SIG-M5 (cell line): ENCODE measurements at places on chromosomes 13 and 19.

- DNase-seq, result no peak
Observed at GRCh38 chr13:93226623-93227279, at the start of gene GPC6. Gene GPC6, plus strand, starts transcription at chr13:93226807.

GRCh38 chr19:13526552-13526951, 20.3 kb upstream of the CACNA1A start:
- no peak for DNase-seq

DNA sequence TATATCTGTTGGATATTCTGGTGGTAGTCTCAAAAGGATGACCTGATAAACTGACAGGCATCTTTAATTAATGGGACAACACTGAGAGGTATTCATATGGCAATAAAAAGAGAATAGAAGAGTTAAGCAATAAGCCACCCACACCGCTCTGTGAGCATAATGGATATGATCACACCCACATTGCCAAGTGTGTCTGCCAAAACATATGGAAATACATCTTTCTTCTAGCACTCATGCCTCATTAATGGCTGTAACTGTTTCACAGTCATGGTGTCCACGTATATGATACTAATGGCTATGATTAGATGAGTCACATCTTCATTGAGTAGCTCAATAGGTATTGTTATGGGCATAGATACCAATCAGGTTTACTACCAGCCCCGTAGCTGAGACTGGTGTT, 13.1 kb downstream of the IGFL3 start:
- no peak for DNase-seq

- no peak for DNase-seq
Observed at GRCh38 chr19:3494051-3494450, 6.4 kb downstream of the DOHH start.

GRCh38 chr19:4523306-4524110, 5.2 kb upstream of the PLIN4 start:
- DNase-seq, result no peak

- DNase-seq, result no peak
Observed at GRCh38 chr19:53158119-53158656, 665 bp downstream of the ZNF347 start.

DNA sequence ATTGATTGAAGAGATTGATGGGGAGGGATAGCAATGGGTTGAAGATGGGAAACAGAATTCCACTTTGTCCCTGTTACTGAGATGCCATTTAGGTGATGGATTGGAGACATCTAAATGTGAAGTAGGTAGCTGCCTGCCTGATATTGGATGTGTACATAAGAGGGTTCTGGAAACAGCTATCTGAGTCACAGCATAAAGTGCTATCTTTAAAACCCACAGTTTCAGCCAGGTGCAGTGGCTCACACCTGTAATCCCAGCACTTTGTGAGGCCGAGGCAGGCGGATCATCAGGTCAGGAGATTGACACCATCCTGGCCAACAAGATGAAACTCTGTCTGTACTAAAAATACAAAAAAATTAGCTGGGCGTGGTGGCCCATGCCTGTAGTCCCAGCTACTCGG, 72.6 kb downstream of the DNAJC3 start:
- no peak for DNase-seq

DNA sequence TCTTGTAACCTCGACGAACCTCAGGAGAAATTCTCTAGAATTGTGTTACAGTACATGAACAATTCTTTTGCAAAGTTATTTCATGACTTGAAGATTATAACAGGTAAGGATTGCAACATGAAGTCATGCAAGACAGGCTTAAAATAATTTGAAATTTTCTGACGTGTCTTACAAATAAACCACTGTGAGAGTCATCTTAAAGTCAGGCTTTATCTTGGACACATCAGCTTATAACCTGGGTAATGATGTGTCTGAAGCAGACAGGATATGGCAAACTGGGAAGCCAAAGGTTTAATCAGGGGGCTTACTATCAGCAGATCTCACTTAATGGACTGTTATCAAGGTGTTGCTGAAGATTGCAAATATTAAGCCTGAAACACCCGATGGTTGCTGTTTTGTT, 407.8 kb downstream of the KLF5 start:
- DNase-seq, result no peak

DNA sequence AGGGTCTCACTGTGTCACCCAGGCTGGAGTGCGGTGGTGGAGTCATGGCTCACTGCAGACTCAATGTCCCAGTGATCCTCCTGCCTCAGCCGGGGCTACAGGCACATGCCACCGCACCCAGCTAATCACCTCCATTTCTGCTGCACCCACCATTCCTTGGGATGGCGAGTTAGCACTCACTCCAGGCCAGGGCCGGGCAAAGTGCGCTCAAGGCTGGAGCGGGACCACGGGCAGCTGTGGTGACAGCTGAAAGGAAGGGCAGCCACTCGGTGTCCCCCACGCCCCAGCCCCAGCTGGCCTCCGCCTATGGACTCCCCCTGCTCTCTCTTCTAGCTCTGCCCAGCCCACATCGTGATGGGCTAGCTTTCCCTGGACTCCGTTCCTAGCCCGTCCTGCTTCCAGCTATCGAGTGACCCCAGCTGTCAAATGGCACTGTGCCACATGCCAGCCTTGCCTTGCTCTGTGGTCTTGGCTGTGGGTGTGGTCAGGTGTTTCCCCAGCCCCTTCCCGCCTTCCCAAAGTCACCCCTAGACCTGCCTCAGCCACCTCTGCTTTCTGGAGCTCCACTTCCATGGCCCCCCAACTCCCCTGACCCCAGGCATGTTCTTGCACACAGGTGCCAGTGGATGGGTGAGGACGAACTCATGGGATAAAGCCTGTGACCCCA, 4.1 kb downstream of the MICOS13 start:
- no peak for DNase-seq

GRCh38 chr19:57671124-57671895, 2.6 kb downstream of the ZSCAN4 start:
- DNase-seq, result no peak

- DNase-seq, result no peak
Observed at GRCh38 chr19:12970070-12970820, 869 bp downstream of the DAND5 start.

DNA sequence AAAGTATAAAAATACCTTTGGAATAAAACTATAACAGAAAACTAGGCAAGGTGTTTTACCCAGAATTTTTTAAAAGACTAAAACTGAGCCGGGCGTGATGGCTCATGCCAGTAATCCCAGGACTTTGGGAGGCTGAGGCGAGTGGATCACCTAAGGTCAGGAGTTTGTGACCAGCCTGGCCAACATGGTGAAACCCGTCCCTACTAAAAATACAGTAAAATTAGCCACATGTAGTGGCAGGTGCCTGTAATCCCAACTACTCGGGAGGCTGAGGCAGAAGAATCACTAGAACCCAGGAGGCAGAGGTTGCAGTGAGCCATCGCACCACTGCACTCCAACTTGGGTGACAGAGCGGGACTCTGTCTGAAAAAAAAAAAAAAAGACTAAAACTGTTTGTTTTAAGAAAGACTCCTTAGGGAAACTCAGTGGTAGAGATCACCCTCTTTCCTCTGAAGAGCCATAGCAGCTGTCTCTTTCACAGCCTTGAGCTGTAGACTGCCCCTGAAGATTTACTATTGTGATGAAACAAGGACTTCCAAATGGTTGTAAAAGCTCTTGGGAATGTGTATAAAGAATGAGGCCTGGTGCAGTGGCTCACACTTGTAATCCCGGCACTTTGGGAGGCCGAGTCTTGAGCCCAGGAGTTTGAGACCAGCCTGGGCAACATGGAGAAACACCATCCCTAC, 14.7 kb upstream of the KCTD4 start:
- DNase-seq, result no peak

DNA sequence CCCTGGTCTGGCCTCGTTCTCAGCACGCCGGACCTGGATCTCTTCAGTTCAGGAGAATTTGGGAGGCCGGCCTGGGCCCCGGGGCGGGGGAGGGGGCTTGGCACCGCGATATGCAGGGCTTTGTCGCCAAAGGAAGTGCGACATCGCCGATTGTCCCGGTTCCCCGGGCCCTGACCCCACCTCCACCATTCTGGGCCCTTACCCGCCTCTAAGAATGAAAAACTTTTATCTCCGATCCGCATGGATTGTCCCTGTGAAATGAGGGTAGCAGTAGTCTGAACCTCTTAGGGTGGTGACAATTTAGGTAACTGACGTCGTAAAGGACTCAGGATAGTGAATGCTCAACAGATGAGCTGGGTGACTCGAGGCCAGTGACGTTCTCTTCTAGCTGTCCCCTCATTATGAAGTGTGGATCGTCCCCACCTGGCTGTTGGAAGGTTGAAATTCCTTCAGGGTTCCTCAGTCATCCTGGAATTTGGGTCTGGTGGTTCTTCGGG, 650 bp downstream of the DDA1 start:
- DNase-seq, result no peak

GRCh38 chr13:89361909-89362308, 1690.7 kb downstream of the SLITRK5 start:
- no peak for DNase-seq

GRCh38 chr19:38642176-38642575, 5.3 kb upstream of the ACTN4 start:
- no peak for DNase-seq

DNA sequence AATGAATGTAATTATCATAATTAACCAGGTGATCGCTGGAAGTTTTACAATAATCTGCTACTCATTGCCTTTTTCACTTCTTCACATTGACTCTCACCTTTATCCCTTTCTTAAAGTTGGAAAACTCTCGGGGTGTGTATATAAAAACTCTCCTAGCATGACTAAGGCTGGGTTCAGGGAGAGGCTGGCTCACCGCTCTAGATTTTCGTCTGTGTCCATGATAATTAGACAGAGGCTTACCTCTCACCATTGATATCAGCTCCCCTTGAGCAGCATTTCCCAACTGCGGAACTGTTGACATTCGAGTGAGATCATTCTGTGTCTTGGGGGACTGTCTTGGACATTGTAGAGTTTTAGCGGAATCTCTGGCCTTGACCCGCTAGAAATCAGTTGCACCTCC, 39.4 kb downstream of the NFIX start:
- DNase-seq, result no peak

DNA sequence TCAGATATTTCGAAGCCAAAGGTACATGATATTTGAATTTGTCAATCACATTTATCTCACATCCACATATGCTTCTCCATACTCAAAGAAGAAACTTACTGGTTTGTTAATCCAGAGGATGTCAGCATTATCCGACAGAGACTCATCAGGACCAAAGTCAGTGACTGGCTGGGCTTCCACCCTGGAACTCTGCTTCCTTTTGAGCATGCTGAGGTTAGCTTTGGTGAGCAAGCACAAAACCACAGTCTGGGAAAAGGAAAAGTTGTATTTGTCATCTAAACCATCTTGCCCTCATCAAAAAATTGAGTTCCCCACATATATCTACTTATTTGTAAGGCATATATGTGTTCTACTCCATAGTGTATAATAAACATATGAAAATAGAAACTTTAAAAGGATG, 17.4 kb downstream of the NALCN start:
- DNase-seq, result no peak

DNA sequence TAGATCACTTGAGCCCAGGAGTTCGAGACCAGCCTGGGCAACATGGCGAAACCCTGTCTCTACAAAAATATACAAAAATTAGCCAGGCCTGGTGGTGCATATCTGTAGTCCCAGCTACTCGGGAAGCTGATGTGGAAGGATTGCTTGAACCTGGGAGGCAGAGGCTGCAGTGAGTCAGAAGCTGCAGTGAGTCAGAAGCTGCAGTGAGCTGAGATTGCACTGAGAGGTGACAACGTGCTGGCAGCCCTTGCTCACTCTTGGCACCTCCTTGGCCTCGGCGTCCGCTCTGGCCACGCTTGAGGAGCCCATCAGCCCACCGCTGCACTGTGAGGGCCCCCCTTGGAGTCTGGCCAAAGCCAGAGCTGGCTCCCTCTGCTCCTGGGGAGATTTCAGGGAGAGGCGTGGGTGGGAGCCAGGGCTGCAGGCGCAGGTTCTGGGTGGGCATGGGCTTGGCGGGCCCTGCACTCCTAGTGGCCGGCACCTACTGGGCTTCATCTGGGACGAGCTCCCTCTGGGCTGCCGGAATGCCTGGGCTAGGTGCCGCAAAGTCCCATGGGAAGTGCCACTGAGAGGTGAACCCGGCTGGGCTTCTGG, 39.5 kb upstream of the RPL21 start:
- DNase-seq, result no peak

- DNase-seq, result no peak
Observed at GRCh38 chr13:35764326-35765015, 288.0 kb upstream of the MAB21L1 start.

DNA sequence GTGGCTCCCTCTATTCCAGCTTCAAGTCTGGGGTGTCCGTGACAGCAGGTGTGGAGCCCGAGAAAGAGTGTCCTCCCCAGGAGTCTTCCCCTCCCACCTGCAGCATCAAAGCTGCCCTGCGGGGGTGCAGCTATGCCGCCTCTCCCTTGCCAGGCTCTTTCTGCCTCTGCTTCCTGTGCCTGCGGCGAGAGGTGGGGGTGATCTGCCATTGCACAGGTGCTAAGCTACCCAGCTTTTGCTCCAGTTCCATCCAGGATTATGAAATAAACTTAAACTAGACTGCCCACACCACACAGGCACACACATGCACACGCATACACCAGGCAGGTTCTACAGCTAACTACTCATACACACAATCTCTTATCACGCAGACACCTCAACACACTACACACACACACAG, 104.7 kb upstream of the CLDN10 start:
- DNase-seq, result no peak

- DNase-seq, result no peak
Observed at GRCh38 chr13:112719556-112719955, 29.7 kb downstream of the ATP11A start.

GRCh38 chr19:3830621-3831589, 37.9 kb downstream of the ZFR2 start:
- no peak for DNase-seq

DNA sequence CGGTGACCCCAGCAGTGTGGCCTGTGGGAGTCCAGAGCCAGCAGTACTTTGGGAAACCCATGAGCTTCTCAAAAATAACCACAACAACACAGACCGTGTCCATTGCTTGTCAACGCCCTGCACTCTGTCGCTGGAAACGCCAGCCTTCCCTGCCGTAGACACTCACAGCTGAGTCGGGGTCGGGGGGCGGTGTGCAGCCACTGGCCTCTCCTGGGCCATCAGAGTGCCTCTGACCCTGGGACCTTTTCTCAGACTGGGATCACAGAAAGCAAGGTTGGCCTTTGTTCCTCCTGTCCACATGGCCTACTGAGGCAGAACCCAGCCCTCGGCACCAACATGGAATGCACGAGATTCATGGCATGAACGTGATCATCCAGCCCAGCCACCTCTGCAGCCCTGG, 95.7 kb downstream of the TUBA3C start:
- no peak for DNase-seq

DNA sequence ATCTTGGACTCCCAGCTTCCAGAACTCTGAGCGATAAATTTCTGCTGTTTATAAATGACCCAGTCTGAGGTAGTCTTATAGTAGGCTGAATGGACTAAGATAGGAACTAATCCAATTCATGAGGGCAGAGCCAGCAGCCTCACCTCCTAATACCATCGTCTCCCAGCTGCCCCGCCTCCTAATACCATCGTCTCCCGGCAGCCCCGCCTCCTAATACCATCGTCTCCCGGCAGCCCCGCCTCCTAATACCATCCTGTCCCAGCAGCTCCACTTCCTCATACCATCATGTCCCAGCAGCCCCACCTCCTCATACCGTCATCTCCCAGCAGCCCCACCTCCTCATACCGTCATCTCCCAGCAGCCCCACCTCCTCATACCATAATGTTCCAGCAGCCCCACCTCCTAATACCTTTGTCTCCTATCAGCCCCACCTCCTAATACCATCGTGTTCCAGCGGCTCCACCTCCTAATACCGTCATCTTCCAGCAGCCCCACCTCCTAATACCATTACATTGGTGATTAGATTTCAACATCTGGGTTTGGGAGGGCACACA, 2.4 kb upstream of the ARGLU1 start:
- DNase-seq, result no peak
